ENCODE measurements at places on chromosomes 2 and 18. TPM values are rescaled to one million over a fixed set of nuclear protein-coding genes. Genes with fewer than 3 reads are reported as not detected.

Gene ANKRD30BL
- total RNA-seq, result not detected

Gene ERFE
- total RNA-seq, result 7.4 TPM

Gene SCYGR4
- not detected for total RNA-seq

Gene IL1F10
- total RNA-seq, result not detected

Gene UGT1A4
- total RNA-seq, result not detected

Gene GULP1
- total RNA-seq, result 23.1 TPM

Gene ZEB2
- 0.69 TPM for total RNA-seq

Gene TGFA
- 45.0 TPM for total RNA-seq

Gene NCL
- total RNA-seq, result 507 TPM

Gene DLX2
- 0.29 TPM for total RNA-seq

DNA sequence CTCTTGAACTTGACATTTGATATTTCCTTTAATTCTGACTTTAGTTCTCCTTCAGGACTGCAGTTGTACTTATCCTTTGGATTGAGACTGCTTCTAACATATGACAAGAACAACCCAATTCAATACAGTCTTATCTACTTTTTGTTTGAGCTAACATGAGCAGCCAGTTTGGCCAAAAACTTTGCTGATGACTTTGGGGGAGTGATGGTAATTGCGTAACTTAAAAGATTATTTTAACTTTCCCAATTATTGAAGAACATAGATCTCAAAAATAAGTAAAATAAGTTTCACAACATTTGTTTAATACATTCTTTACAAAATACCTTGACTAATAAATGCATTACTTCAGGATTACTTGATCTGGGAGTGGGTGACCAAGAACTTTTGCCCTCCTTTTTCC lies 1311.1 kb upstream of the NRXN1 start:
- no peak for DNase-seq

GRCh38 chr2:223181561-223181960 lies 129.6 kb downstream of the KCNE4 start:
- DNase-seq, result no peak

- no peak for DNase-seq
These were observed 378.2 kb downstream of the BCL11A start for GRCh38 chr2:60175290-60175689.

DNA sequence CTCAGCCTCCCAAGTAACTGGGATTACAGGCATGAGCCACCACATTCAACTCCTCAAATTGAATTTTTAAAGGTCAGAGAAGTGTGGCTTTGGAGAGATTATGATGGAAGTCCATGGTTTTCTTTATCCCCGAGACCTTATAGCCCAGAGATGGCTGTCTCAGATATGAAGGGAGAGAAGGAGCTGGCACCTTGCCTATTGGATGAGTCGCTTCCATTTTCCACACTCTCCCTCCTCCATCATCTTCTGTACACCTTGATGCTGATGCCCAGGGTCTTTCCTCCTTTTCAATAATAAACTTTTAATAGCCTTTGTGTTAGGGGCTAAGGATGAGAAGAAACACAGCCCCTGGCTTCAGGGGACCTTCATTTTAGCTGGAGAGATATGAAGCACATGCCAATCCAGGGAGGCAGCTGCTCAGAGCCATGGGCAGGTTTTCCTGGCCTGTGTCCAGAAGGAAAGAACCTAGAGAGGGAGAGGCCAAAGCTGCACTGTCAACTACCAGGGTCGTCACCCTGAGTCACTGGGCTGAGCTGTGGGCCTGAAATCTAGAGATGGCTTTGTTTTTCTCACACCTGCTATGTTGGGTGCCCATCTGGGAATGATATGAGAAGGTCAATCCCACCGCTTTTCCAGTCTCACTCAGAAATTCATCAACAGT lies 146.0 kb upstream of the SERTAD2 start:
- peak; percentile 85 for DNase-seq

GRCh38 chr2:217182926-217183325 lies 323.1 kb upstream of the TNP1 start:
- no peak for DNase-seq

- DNase-seq, result peak; percentile 13
These were observed 771.9 kb downstream of the ERBB4 start for GRCh38 chr2:211766689-211767088.

DNA sequence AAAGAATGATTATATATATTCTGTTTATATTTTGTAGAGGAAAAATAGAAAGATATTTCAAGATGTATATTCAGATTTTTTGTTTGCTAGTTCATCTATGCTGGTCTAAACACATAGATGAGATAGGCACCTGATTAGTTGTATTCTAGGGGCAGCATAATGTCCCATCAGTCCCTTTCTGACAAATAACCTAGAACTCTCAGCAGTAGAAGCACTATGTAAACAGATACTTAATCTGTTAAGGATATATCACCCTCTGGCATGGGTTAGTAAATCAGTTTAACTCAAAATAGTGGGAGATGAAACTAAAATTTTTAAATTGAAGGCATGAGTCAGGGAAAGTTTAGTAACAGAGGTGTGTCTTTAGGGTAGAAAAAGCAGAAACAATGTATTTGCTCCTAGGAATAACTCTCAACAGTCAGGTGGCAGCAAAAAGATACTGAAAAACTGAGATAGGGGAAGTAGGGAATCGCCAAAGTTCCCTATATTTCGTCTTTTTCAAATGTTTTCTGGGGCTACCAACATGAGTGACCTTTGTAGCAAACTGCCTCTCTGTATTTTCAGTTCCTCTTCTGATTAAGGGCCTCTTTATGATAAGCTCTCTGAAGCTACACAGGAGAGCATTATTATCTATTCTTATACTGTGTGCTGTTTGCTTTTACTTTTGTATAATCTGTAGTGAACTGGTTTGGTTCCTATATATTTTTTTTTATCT lies 5.7 kb downstream of the PPP1R1C start:
- DNase-seq, result no peak

- DNase-seq, result peak; percentile 89
These were observed 113.1 kb downstream of the GATA6 start for GRCh38 chr18:22282311-22283115.

DNA sequence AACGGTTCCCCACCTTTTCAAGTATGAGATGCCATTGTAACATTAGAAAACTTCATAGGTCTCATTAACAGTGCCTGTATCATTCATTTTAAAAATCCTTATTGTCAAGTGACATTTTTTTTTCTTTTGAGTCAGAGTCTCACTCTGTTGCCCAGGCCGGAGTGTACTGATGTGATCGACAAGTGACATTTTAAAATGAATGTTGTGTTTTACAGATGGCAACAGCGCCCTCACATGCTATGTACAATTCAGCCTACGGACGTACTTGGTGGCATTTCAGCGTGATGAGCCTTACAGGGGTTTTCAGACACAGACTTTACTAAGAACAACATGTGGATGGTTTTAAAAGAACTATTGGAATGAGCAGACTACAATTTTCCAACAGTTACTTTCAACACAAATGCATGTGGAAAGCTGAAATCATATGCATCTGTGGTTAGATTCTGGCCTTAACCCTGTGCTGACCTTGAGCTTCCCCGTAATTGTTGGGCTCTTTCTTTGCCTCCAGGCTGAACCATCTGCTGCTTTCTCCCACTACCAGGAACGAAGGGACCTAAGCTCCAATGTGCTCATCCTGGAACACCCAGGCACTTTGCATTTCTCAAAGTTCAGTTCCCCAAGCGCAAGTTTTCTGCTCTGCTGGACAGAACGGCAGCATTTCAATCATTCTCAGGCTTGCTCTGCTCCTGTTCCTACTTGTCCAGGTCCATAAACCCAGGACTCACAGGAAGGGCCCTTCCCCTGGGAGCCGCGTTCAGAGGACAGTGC lies 119.9 kb upstream of the NDUFV2 start:
- DNase-seq, result peak; percentile 86

DNA sequence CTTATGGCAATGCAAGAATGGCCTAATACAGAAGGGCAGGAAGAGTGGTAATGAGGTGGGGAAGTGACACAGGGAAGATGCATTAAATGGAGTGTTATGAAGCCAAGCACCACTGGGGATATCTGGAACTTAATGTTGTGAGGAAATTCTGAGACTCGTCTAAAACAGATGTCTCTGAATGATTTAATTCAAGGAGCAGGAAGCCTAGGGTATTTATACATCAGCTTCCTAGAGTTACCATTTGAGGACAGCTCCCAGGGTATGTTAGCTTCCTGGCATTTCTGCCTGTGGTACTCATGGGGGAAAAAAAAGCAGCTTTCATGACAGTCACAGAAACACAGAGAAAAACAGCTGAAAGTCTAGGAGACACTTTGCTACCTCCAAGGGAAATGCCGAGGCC lies 989.5 kb downstream of the CBLN2 start:
- DNase-seq, result no peak

DNA sequence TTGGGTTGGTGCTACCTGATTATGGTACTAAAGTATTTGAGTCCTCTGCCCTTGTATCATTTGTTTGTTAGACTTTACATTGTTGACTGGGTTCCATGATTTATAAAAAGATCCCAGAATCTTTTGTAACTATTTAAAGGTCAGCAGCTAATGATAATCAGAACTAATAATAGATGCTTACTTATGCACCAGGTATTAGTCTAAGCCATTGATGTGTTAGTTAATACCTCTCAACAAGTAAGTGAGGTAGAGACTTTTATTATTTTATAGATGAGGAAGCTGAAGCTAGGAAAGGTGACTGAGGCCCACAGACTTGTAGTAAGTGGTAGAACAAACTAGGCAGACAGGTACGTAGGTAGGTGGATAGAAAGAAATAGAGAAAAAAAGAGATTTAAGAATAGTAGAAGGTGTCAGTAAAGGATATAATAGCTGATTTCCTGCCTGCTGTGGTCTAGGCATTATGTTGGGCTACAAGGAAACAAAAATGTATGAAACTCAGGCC lies 68.1 kb downstream of the CRIM1 start:
- DNase-seq, result no peak

DNA sequence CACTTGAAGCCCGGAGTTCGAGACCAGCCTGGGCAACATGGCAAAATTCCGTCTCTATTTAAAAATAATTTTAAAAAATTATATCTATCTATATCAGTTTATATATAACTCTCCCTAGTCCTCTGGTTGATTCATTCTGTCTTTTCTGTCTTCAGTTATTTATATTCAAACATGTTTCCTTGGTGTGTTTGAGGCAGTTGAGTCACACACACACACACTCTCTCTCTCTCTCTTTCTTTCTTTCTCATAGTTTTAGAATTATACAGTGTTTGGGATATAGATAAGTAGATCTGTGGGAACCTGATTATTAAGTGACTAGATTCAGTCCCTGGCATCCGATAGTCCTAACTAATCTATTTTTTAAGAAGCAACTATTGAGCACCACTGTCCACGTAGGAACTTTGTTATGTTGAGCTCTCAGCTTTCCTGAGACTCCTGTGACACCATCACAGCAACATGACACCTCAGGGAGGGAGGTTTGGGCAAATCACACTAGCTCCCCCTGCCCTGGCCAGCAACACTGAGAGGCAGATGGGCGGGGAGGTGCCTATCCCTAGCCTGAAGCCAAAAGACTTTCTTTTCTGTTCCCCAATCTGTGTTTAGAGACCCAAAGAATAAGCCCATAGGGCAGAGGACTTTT lies 482.7 kb downstream of the DLGAP1 start:
- no peak for DNase-seq

DNA sequence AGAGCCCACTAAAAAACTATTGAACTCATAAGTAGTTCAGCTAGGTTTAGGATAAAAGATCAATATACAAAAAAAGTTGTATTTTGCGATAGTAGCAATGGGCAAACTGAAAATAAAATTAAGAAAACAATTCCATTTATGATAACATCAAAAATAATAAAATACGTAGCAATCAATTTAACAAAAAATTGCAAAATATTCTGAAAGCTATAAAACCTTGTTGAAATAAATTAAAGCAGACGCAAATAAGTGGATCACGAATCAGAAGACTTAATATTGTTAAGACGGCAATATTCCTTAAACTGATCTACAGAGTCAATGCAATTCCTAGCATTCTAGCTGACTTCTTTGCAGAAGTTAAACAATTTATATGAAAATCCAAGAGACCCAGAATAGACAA lies 24.5 kb downstream of the ABCB11 start:
- no peak for DNase-seq

DNA sequence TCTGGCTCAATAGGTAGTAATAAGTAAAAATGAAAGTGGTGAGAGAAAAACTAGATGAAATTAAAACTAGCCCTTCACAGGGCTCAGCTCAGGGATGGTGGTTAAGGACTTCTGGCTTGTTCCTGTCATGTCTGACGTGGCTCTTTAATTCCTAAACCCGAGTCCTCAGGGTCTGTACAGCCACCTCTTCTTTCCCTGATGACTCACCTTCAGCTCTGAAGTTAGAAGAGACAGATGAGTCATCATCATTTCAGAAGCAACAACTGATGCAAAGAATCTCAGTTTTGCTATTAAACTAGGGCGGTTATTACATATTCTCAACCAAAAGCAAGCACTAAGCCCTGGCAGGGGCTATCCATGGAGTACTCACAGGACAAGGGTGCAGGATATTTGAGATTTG lies 24.0 kb upstream of the ITGB6 start:
- peak; percentile 96 for DNase-seq

GRCh38 chr2:10380048-10380926 lies 67.8 kb downstream of the ODC1 start:
- no peak for DNase-seq

DNA sequence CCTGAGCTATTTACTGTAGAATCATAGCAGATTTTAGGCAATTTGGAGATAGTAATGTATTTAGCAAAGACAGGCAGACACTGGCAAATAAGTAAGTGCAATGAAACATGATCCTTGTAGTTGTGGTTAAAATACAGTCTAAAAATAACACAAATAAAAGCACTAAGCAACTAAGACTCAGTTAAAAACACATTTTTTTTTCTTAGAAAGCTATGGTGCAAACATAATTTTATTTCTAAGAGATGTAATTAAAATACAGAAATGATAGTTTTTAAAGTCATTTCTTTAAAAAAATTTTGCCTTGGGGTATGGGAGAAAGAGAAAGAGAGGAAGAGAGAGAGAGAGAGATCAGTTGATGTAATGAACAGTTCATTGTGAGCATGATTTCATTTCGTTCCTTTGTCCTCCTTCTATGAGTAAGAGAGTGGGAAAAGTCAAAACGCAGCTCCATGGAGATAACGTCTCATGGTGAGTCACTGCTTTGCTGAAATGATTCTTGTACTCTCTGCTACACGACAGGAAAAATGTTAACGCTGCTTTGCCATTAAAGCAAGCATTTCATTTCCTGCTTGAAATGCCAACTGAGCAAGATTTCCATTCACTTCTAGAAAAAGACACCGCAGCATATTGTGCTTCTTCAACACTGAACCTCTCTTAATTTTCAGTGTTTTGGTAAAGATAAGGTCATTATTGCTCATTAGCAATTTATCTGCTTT lies 61.3 kb upstream of the PGAP1 start:
- peak; percentile 95 for DNase-seq

DNA sequence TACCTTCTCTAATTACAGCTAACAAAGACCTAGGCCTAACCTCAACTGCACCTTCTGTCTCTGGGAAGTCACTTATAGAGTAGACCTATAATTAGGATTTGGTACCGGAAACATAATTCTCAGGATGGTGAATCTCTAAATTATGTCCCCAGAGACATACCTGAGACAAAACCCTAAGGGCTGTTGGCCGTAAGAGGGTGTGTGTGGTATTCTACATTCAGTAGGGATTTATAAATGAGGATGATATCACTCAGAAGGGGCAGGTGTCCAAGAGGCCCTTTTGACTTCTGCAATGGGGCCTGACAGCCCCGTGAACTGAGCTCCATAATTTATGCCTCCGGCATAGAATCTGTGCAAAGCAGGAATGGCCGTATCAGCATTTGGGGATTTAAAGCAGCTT lies 13.5 kb upstream of the DARS1 start:
- DNase-seq, result no peak

- no peak for DNase-seq
These were observed 82.6 kb upstream of the ODC1 start for GRCh38 chr2:10530607-10531239.

GRCh38 chr18:76098674-76099411 lies 396.2 kb downstream of the ZNF516 start:
- DNase-seq, result no peak

- no peak for DNase-seq
These were observed 690.2 kb upstream of the POU3F3 start for GRCh38 chr2:104163611-104164130.
